ENCODE measurements at places on chromosomes 13 and 19.

- no peak for DNase-seq
Measured at GRCh38 chr13:51873837-51874236, 12.1 kb downstream of the CCDC70 start.

GRCh38 chr13:97329331-97329730 is 104.6 kb upstream of the RAP2A start:
- DNase-seq, result no peak

- DNase-seq, result no peak
Measured at GRCh38 chr19:43720936-43721335, 5.1 kb downstream of the IRGC start.

GRCh38 chr13:46058268-46058667 is 5.7 kb upstream of the ZC3H13 start:
- DNase-seq, result no peak

DNA sequence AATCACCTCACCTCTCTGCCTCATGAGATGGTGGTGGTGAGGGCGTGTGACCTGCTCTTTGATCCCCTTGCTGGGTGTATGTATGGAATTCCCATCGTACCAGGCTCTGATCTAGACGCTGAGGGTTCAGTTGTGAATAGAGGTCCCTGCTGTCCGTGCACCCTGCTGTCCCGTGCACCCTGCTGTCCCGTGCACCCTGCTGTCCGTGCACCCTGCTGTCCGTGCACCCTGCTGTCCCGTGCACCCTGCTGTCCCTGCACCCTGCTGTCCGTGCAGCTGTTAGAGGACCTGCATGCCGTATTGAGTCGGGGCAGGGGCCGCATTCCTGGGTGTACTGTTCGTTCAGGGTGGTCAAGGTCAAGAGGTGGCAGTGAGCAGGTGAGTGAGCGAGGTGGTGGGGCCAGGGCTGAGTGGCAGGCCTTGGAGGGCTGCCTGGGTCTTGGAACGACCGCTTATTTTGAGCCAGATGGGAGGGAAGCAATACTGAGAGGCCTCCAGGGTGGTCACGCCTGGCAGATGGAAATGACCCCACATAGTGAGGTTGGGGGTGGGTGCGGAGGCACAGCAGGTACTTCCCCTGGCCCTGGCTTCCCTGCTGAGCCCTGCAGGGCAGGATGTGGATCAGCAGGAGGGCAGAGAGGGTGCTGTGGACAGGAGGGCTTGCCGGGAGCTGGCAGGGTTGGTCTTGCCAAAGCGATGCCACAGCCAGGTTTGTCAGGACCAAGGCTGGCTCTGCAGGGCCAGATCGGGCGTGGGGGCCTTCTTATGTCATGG is 4.6 kb upstream of the EPN1 start:
- DNase-seq, result no peak

DNA sequence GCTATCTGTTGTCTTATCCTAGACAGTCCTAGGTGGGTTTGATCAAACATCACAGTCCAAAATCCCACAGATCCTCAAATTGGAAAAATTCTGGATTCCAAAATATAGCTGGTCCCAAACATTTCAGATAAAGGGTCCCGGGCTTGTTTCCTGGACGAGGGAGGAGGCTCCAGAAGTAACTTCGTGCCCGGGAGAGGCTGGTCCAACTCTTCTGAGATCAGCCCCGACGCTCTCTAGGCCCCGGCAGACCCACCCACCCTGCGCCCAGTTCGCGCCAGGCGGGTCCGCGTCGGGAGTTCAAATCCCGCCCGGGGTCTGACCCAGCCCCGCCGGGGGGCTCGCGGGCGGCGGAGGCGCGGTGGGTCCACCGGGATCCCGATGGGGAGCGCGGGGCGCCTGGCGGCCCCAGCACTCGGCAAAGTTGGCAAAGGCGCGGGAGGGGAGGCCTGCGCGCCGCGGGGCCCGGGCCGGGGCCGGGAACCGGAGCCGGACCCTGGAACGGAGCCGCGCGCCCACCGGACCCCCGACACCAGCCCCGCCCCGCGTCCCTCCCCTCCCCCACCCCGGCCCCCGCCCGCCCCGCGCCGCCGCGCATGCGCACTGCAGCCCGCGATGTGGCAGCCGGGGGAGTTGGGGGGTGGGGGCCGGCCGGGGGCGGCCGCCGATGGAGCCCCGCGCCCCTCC is 513 bp downstream of the MIER2 start:
- DNase-seq, result no peak

GRCh38 chr13:50365408-50366391 is 350.5 kb downstream of the KCNRG start:
- DNase-seq, result peak; percentile 87

DNA sequence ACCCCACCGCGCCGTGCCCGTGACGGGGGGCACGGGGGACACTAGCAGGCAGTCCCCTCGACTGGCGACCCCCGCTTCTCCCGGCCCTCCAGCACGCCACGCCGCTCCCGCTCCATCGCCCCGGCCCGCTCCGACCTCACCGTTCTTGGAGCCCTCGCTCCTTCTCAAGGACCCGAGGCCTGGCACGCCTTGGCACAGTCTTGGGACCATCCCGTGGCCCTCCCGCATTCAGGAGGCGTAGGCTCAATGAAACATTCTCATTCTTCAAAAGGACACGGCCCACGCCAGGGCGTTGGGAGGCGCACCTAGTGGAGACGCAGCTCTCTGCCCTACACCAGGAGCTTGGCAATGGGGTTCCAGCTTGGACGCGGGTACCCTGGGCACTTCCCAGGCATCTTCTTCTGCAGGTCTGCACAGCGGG is 473 bp upstream of the CERS1 start:
- DNase-seq, result no peak

- no peak for DNase-seq
Measured at GRCh38 chr13:91304741-91305140, 42.7 kb upstream of the MIR17HG start.

GRCh38 chr19:1275976-1276627 is 772 bp downstream of the FAM174C start:
- DNase-seq, result no peak

DNA sequence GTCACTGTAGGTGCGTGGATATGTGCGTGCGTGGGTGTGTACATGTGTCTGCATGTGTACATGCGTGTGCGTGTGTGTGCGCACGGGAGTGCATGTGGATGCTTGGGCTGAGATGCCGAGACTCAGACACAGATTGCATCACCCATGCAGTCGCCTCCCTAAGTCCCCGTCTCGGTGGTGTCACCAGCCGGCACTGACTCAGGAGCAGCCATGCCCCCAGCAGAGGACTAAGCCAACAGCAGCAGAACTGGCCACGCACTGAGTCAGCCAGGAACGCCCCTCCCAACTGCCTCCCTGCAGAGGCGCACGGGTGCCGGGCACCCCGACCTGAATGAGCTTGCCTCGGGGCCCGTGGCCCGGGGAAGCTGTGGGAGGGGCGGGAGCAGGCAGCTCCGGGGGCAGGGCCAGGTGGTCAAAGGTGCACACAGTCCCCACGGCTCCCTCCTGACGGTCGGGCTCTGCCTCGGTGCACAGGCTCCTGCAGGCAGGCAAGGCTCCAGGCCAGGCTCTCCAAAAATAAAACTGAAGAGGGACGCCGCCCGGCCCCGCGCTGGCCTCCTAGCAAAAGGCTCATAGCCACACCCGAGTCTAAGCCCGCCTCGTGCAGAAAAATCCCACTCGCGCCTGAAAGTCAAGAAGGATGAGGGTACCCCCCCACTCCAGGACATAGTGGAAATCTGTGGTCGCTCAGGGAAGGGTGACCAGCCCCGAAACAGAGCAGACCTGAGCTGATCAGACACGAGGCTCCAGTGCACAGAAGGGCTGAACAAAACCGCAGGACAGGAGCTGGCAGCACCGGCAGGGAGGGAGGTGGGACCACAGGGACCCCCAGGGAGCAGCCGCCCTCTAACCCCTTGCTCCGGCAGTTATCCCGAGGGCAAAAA is 49.2 kb downstream of the GADD45B start:
- no peak for DNase-seq

- no peak for DNase-seq
Measured at GRCh38 chr19:46542428-46543230, 47.0 kb upstream of the PNMA8B start.

DNA sequence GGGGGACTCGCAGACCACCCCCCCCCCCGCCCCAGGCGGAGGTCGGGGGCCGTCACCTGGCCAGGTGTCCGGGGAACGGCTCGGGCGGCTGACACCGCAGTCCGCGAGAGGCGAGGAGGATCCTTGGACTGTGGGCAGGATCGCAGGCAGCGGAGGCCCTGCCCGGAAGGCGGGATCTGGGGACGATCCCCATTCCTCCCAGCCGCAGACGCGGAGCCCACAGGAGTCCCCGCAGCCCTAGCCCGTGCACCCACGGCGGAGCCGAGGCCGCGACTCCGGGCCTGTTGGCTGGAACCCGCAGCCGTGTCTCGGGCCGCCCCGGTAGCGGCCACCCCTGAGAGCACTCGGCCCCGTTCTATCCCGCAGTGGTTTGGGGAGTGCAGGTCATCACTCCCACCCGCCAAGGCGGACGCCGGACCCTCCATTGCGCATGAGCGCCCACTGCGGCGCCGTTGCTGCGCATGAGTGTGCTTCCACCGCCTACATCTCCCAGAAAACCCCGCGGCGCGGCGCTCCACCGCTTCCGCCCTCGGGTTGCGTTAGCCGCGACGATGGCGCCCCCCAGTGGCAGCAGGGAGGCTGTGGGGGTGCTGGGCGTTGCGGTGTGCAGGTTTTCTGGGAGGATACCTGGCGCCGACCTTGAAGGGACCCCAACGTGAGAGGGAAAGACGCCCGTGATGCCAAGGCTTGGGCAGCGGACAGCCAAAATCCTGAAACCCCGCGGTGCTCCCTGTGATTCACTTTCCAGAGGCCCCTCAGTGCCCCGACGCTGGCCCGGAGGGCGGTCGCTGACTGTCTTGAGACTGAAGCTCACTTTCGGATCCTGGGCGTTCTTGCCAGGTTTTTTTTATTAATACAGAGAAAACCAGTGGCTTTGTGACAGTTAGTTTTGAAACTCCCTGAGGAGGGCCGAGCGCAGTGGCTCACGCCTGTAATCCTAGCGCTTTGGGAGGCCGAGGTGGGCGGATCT is 4.4 kb upstream of the ZNF329 start:
- DNase-seq, result peak; percentile 40

- no peak for DNase-seq
Measured at GRCh38 chr13:39602277-39602613, 748 bp downstream of the LHFPL6 start.

All from NCI-H2081 treated with DMSO at 0.1 percent for 48 hours (cell line).